ENCODE measurements at places on chromosomes 2 and 18. TPM values are rescaled to one million over a fixed set of nuclear protein-coding genes. Genes with fewer than 3 reads are reported as not detected.

DNA sequence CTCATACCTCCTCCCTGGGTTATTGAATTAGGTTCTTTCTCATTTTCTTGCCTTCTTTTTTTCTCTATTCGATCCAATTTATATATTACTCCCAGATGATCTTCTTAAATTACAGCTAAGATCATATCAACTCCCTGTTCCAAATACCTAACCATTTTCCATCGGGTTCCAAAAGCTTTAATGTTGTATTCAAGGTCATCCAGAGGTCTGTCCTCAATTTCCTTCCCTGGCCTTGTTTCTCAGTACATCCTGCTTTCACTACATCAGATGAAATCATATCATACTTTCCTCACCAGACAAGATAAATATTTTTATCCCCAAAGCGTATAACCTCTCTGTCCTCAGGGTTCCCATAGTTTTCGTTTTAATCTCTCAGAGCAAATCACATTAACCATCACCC lies 36.3 kb upstream of the GREB1L start:
- no peak for DNase-seq

GRCh38 chr18:74654638-74655037 lies 57.0 kb downstream of the ZNF407 start:
- no peak for DNase-seq

ALK gene
- total RNA-seq, result 0.06 TPM

STAT4 gene
- 2.3 TPM for total RNA-seq

STARD6 gene
- not detected for total RNA-seq

AQP12B gene
- total RNA-seq, result 2.4 TPM

GRCh38 chr2:10441948-10442347 lies 6.2 kb downstream of the ODC1 start:
- no peak for DNase-seq

UGT1A6 gene
- 6.4 TPM for total RNA-seq

SIX3 gene
- total RNA-seq, result not detected

DNA sequence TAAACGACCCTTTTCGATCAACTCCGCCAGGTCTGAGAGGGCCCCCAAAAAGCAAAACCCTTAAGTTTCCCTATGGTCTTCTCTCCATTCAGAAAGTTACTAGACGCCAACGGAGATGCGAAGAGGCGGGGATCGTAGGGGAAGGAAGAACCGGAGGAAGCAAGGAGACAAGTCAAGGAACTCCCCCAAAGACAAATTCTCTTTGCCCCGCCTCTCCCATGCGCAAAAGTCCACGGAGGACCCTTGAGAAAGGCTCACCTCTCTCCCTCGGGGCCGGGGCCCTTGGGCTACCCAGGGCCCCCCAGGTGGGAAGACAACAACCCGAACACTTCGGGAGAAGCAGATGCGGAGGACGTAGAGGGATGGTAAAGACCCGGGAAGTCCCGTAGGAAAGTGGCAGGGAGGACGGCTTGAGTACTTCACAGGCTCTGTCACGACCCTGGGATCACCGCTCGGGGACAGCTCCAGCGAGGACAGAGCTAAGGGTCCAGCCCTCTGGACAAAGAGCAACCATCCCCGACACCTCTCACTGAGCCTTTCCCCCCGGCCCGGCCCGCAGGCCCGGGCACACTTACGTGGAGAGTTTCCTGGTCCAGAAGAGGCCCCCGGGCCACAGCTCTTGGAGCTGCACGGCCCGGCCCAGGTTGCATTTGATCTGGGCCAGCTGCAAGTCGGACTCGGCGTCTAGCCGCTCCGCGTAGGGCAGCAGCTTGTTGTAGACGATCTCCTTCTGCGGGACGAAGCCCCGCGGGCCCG lies 647 bp downstream of the PSME4 start:
- peak; percentile 39 for DNase-seq
